Activated CD4-positive, CD25-positive, alpha-beta regulatory T cell treated with anti-CD3 and anti-CD28 coated beads, Interleukin-2, amount 50 U/mL, for 16 hours (primary cell): ENCODE measurements at places on chromosomes 13 and 19.

- DNase-seq, result no peak
Measured at GRCh38 chr19:56835401-56835800, 5.1 kb downstream of the PEG3 start.

- no peak for DNase-seq
Measured at GRCh38 chr19:590396-590745, 690 bp downstream of the HCN2 start.

GRCh38 chr13:100549316-100549715, 39.3 kb downstream of the GGACT start:
- DNase-seq, result no peak

DNA sequence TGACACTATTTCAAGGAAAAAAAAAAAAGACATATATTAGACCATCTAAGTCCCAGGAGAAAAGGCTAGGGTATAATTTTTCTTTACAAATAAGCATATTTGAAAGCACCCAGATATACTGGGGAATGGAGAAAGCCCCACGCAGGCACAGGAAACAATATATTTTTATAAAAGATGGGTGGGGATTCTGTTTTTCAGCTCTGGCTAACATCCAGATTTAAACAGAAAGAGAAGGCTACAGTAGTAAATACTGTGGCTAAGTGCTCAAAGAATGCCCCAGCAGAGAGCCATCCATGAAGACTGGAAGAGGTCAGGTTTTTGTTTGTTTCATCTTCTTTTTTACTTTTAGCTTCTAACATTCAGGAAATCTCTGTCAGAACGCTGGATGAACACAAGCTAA, 16.0 kb downstream of the ZNF44 start:
- DNase-seq, result no peak

DNA sequence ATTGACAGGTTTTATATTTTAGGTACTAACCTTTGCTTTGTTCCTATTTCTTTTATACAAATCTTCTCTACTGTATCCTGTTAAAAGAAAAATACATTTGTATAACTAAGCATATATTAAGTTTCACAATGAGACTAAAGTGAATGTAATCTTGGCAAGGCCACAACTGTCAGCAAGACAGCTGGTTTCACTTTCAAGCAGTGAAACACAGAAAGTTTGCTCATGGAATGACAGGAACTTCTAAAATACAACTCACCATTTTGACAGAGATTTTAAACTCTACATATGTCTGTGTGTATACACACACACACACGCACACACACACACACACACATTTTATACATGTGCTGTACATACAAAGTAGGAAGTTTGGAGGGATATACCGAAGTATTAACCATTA, 53.3 kb downstream of the PARP4 start:
- no peak for DNase-seq

GRCh38 chr19:11168568-11168967, 13.0 kb upstream of the SPC24 start:
- no peak for DNase-seq

GRCh38 chr19:2060884-2061494, 9.9 kb upstream of the MKNK2 start:
- DNase-seq, result no peak

DNA sequence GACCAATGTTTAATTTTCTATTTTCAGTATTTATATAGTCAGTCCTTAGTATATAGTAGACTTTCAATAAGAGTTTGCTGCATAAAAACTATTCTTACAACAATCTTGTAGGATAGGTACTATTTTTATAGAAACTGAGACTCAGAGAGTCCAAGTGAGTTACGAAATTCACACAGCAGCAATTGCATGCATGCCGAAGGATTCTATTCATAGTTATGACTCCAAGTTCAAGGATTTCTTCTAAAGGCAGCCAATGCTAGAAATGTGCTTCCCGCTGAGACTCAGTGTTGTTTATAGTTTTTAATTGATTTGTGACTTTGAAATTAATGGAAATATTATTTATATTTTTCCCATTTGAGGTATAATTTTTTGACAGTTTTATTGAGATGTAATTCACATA, 62.7 kb upstream of the CSNK1A1L start:
- no peak for DNase-seq

DNA sequence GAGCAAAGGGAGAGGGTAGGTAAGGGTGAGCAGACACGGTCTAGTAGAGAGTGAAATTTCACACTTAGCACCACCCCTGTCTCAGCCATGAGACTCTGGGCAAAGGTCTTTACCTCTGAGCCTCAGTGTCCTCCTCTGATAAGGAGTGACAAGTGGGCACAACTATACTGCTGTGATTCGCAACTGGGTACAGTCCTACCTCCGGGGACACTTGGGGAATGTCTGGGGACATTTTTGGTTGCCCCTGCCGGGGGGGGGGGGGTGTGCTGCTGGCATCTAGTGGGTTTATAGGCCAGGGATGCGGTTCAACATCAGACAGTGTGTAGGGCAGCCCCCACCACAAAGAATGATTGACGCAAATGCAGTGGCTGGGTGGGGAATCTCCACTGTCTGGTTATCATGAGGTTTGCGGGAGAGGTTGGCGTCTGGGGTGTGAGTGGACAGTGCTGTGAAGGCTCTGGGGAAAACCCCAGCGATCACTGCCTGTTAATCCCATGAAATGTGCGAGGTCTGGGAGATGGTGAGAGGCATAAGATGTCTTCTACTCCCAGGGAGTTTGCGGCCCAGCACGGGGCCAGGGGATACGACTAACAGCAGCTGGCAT, 4.3 kb downstream of the NACC1 start:
- DNase-seq, result no peak

GRCh38 chr13:31824705-31825517, 85.6 kb downstream of the RXFP2 start:
- no peak for DNase-seq

- no peak for DNase-seq
Measured at GRCh38 chr13:24039621-24040475, 120.7 kb upstream of the SPATA13 start.

GRCh38 chr13:29980339-29980738, 129.9 kb upstream of the UBL3 start:
- DNase-seq, result no peak

DNA sequence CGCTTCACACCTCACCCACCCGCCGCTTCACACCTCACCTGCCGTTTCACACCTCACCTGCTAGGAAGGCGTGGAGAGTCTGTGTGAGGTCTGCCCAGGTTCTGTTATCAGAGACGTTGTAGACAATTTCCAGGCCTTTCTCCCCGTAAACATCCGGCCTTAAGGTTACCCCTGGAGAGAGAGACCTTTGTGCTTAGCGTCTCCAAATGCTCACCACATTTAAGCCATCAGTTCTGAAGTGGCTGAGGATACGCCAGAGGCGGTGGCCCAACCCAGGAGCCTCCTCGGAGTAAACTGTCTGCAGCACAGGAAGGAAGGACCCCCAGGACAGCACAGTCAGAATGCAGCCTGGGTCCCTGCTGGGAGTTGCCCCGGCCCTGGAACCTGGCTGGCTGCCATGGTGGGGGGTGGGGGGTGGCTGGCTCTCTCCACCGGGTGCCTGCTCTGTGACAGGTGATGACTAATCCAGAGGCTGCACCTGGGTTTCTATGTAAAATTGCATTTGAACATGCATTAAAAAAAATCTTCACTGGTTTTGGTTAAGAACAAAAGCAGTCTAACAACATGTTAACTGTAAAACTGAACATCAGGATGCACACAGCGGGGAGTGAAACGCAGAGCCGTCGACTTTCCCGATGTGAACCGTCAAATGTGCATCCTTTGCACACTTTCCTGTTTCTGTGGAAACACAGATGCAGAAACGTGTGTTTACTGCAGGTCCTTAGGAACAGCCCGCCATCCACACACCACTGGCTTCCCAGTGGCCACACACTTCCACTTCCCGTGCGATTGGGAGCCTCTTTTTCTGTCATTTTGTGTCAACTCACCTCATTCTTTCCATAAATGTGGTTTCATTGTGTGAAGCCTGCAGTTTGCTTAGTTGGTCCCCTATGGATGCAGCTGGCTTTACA, 4.5 kb downstream of the ATP4B start:
- DNase-seq, result no peak

DNA sequence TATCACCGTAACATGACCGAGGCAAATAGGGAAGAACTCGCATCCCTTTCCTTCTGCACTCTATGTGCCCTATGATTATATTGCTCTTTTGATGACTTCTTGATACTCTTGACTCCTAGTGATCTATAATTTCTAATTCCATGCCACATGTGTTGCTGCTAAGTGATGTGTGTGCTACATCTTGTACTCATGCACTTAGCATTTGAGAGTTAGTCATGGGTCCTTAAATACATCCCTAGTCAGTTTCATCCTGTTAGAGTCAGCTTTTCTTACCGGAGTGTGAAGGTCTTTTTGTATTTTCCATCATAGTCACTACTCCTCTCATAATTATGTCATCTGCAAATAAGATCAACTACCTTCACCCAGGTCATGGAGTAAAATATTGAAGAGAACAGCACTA, 30.2 kb downstream of the RXFP2 start:
- DNase-seq, result no peak

- no peak for DNase-seq
Measured at GRCh38 chr19:31678421-31678820, 329.2 kb upstream of the TSHZ3 start.

DNA sequence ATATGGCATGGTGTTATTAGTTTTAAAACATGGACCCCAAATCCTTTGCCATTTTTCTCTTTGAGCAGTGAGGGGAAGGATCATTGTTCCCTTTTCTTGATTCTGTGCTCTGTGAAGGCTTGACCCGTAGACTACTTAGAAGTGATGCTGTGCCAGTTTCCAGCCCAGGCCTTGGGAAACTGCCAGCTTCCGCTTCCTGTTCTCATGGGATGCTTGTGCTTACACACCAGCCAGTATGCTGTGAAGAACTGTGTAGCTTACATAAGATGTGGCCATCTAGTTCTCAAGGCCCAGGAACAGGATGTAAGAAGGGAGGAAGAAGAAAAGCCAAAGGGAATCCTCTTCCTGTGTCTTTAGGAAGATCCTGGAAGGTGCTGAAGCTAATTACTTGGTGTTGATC, 180.9 kb downstream of the PCCA start:
- no peak for DNase-seq
